Effector memory CD4-positive, alpha-beta T cell (primary cell): ENCODE measurements at places on chromosomes 7 and 10.

- no peak for DNase-seq
Observed at GRCh38 chr7:136976504-136977251, 108.2 kb downstream of the CHRM2 start.

- DNase-seq: no peak
Observed at GRCh38 chr7:129452589-129453231, 18.5 kb downstream of the STRIP2 start.

GRCh38 chr7:32519763-32520162 is 24.5 kb downstream of the AVL9 start:
- no peak for DNase-seq

- no peak for DNase-seq
Observed at GRCh38 chr10:34838366-34838900, 23.3 kb upstream of the PARD3 start.

- no peak for DNase-seq
Observed at GRCh38 chr10:80544316-80544953, 6.7 kb downstream of the SH2D4B start.

DNA sequence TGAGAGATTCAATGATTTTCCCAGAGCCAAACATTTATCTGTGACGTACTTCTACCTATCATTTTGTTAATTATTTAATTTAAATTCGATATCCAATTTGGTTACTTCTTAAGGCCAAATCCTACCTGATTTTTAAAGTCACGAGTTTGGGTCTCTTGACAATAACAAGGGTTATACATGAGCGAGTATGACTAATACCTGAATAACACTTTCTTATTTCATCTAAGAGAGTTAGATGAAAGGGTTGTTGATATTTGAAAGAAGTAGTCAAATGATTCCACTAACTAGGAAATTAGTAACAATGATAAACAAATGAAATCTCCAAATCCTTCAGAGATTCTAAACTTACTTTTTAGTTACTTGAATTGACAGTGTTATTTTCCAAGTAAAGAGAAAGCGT is 1086.9 kb downstream of the XPNPEP1 start:
- DNase-seq: no peak

DNA sequence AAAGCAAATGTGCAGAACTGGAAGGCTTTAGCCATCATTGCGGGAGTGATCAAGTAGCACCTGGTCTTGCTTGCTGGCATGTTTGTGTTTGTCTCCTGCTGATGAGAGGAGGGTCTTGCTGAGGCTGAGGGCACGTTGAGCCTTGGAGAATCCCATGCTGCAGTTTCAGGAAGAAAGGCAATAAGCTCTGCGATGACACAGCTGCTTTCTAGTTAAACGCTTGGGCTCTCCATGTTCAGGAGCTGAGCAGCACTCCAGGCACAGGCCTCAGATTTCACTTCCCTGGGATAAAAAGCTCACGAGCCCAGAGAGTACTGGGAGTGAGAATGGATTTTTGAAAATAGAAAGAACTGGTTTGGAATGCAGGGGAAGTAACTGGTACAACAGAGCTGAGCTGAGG is 100.8 kb downstream of the LRRC18 start:
- DNase-seq: no peak

- no peak for DNase-seq
Observed at GRCh38 chr10:95579835-95580535, 18.8 kb upstream of the SORBS1 start.

DNA sequence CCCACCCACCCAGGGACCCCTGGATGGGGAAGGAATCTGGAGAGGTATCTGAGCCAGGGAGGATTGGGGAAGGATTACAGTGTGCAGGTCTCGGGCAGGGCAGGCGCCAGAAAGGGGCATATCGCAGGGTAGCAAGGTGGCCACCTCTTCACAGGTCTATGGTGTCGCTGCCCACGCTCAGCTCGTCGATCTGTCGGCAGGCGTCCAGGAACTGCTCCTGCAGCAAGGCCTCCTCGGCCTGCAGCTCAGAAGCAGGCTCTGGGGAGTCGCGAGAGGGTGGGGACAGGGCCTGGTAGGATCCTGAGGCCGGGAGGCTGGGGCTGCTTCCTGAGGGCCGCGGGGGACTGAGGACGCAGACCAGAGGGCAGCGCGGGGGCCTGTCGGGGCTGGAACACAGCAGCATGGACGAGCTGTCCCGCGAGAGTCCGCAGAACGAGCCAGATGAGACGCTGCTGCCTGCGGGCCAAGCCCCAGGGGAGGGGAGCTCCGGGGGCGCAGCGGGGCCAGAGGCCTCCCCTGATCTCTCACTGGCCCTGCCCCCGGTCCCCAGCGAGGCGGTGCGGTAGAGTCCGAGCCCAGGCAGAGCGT is 7.1 kb upstream of the RBM28 start:
- no peak for DNase-seq

GRCh38 chr10:12934777-12935176 is 66.7 kb downstream of the CCDC3 start:
- no peak for DNase-seq

DNA sequence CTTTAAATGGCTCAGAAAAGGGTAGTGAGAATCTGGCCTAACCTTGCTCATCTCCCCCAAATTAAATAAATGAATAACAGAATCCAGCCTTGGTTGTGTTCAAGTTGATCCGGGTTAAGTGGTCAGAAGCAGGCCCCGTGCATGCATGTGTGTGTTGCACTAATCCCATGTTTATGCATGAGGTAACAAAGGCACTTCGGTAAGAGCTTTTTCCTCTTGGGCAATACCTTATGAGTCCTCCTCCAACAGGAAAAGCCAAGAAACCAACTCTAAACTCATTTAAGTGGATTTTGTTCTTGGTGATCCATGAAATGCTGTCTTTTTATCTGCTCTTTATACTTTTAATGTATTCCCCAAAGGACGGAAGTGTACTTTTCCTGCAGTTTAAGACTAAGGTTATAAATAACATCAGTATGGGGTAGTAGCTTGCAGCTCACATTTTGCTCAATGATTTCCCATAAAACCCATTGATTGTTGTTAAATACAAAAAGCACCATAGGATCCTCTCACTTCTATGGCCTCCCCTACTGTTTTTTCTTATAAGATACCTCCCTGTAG is 104.9 kb upstream of the YAE1 start:
- DNase-seq: no peak
